ENCODE measurements at places on chromosomes 7 and 10. TPM values are rescaled to one million over a fixed set of nuclear protein-coding genes. Genes with fewer than 3 reads are reported as not detected.

DNA sequence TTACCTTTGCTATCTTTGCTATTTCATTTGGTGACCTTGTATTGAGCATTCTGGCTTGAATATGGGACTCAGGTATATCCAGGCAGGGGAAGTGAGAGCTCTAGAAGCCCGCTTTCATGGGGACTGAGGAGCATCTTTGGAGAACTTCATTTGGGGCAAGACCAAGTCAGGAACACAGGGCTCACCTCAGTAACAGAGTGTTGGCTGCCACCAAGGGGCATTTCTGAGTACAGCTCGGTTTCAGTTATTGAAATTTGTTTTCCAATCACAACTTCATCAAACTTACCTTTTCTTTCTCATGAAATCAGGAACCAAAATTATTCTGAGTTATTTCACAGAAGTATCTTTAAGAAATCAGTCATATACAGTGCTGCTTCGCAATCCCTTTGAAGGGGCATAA, 337.2 kb downstream of the C7orf25 start:
- H3K27me3 ChIP-seq, result no peaks in the 10 kb centered on the region

DNA sequence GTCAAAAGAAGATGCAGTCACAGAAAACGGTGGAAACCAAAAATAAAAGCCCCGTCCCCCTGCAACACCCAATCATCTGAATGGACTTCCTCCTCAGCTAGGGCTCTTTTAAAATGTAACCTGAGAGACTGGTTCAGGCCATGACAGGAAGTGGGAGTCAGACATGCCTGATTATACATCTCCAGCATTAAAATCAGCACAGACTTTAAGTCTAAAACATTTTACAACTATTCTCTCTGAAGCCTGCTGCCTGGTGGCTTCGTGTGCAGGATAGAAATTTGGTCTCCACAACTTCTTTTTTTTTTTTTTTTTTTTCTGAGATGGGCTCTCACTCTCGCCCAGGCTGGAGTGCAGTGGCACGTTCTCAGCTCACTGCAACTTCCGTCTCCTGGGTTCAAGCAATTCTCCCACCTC, 30.3 kb downstream of the HACD1 start:
- H3K27me3 ChIP-seq, result no peaks in the 10 kb centered on the region
- H3K36me3 ChIP-seq, result no peaks in the 10 kb centered on the region
- peaks cover 10% of the 10 kb centered on the region for H3K4me1 ChIP-seq
- no peak overlapping the region for H3K27ac ChIP-seq

GRCh38 chr10:12332572-12333379, 16.6 kb upstream of the CAMK1D start:
- H3K27me3 ChIP-seq, result no peaks in the 10 kb centered on the region
- no peak overlapping the region for H3K4me3 ChIP-seq
- no peak for DNase-seq

DNA sequence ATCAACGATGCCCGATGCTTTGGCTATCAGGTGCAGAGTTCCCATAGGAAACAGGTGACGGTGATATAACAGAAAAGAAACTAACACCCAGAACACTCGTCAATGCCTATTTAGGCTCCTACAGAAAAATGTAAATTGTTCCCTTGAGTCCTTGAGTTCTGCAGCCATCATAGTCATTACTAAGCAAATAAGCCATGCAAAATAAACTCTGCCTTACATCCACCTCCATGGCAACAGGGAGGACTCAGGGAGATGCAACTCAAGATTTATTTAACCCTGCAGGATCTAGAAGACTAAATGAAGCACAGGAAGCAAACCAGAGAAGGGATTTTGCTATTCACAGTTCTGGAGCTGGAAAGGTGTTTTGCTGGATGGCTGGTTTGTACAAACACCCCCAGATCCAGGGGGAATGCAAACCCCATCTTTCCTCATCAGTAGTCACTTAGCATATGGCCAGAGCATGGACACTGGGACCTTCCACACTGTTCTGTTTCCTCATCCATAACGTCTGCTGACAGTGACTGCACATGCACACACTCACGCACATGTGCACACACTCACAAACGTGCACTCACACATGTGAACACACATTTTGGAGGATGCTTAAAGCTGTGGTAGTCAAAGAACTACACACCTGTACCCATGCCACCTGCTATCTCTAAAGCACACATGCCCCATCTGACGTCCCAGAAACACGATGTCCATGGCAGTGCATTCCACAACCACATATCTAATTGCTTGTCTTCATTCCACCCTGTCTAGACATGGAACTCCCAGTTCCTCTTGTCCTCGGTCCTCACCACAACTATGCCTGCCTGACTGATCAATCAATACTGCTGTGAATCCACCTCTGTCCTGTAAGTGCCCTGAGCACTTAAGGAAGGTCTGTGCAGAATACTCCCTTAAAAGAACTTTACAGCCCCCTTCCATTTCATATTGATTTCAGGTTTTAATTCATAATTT, 178.2 kb downstream of the COBL start:
- no peaks in the 10 kb centered on the region for H3K36me3 ChIP-seq
- no peak for DNase-seq
- H3K27ac ChIP-seq, result no peak overlapping the region

DNA sequence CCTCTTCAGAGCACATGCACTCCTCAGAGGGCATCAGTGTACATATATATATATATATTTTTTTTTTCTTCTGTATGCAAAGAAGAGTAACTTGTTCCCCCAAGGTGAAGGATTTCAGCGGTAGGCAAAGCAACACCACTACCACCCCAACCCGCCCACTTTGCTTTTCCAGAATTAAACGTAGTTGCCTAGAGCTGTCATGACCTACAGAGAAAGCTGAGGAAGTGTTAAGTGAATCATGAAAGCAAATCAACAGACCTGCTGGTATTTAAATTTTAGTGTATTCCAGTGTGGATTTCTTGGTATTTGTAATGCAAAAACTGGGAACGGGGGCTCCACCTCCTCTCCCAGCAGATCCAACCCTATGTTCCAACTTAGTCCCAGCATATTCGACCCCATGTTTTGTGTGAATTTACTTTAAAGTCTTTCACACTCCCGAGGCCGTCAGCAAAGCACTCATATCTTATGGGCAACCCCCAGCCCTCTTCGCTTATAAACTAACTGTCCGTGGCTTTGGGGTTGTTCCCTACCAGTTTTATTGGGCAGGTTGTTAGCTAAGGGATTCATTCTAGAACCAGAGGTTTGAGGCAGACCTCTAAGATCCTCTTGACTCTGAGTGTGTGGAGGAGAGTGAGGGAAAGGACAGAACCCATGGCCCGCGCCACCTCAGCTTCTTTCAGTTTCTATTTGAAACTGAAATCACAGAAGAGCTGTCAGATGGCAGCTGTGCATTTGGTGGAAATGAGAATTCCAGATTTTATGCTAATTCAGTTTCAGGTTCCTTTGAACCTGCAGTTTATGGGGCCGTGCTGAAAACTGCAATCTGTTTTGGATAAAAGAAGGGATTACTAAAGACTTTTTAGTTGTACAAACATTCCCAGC, 450.2 kb upstream of the GALNT17 start:
- no peaks in the 10 kb centered on the region for H3K4me1 ChIP-seq
- no peak overlapping the region for H3K4me3 ChIP-seq
- H3K27ac ChIP-seq, result no peak overlapping the region
- no peak for DNase-seq

DNA sequence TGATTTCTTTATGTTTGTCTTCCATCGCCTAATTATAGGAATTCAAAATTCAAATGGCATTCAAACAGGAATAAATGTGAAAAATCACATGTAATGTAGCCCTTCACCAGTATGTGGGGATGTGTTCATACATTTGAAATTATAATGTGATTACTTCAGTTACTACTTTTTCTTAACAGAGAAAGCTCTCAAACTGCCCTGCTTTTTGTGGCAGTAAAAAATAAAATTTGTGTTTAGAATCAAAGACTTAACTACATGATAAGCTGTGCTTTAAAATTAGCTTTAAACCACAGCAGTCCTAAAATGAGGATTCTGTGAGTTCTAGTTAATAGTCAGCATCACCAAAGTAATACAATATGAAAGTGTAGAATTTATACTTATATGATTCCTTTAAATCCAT, 7.8 kb upstream of the HERC4 start:
- H3K36me3 ChIP-seq, result no peaks in the 10 kb centered on the region
- no peak overlapping the region for H3K4me3 ChIP-seq
- peak overlapping the region; percentile 34 for H3K27ac ChIP-seq
- no peaks in the 10 kb centered on the region for H3K27me3 ChIP-seq

GPRIN2 gene
- not detected for total RNA-seq

GRCh38 chr10:114800361-114800760, 21.2 kb upstream of the FHIP2A start:
- H3K36me3 ChIP-seq, result no peaks in the 10 kb centered on the region
- no peaks in the 10 kb centered on the region for H3K4me1 ChIP-seq

GRCh38 chr7:20238754-20239324, 21.7 kb upstream of the MACC1 start:
- no peaks in the 10 kb centered on the region for H3K36me3 ChIP-seq
- no peak overlapping the region for H3K27ac ChIP-seq

DNA sequence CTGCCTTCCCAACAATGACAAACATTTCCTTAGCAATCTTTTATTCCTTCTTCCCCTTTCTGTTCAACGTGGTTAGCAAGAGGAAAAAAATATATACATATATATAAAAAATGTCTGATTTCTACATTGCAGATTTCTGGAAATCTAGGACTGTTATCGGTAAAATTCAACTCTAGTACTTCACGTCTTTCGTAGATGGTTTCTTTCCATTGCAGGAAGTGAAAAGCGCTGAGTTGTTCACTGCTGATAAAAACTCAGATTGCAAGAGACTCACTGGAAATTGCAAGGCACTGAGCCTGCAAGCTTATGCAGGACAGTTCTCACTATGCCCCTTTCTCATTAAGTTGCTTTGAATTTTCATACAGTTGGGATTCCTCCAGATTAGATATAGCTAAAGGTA, 23.9 kb downstream of the KIN start:
- H3K27me3 ChIP-seq, result no peaks in the 10 kb centered on the region
- no peak overlapping the region for H3K4me3 ChIP-seq
- H3K36me3 ChIP-seq, result peaks cover 59% of the 10 kb centered on the region

GRCh38 chr7:96061009-96061408, 260.9 kb downstream of the SLC25A13 start:
- no peaks in the 10 kb centered on the region for H3K36me3 ChIP-seq
- no peaks in the 10 kb centered on the region for H3K27me3 ChIP-seq
- no peaks in the 10 kb centered on the region for H3K4me1 ChIP-seq
- H3K4me3 ChIP-seq, result no peak overlapping the region
- H3K27ac ChIP-seq, result no peak overlapping the region

RASSF4 gene
- total RNA-seq, result 0.71 TPM

BTBD16 gene
- total RNA-seq, result not detected

CPA2 gene
- total RNA-seq, result 0.26 TPM

DNA sequence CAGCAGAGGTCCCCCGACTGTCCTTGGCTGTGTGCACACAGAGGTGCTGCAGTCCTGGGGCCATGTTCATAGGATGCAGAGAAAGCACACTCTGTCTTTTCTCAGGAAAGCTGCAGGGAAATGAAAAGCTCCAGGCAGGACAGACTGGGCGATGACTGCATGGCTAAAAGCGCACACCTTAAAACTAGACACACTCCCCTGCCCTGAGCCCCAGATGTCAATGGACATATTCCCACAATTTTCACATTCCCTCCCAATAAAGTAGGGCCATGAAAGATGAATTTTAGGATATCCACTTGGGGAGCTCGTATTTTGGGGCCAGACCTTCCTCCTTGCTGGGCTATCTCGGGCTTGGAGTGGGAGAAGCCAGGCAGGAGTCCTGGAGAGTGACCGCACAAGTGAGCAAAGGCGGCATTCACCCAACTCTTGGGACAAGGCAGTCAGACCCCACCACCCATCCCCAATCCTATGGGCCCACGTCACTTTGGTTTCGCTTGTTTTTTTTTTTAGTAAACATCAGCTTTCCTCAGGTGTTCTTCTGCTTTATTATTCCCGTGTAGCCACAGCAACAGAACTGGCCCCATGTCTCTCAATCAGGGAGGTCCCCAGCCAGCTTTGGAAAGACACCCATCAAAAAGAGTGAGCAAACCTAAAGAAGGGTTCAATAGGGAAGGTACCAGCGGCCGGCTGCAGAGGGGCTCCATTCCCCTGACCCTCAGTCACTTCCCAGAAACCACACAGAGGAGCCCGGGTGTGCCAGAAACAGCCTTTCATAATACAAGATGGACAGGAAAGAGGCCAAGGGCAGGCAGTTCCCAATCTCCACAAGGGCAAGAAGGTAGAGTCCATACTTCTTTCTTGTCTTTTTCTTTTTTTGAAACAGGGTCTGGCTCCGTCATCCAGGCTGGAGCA, 12.7 kb downstream of the GPRIN2 start:
- no peaks in the 10 kb centered on the region for H3K36me3 ChIP-seq
- no peak for DNase-seq
- H3K4me3 ChIP-seq, result no peak overlapping the region
- peaks cover 5% of the 10 kb centered on the region for H3K27me3 ChIP-seq
- H3K4me1 ChIP-seq, result no peaks in the 10 kb centered on the region

TRIM50 gene
- total RNA-seq, result not detected

- H3K4me1 ChIP-seq, result no peaks in the 10 kb centered on the region
- H3K27me3 ChIP-seq, result no peaks in the 10 kb centered on the region
- DNase-seq, result no peak
- H3K27ac ChIP-seq, result no peak overlapping the region
- no peak overlapping the region for H3K4me3 ChIP-seq
These were observed 23.1 kb upstream of the XRCC2 start for GRCh38 chr7:152699079-152699478.

TBX20 gene
- 1.8 TPM for total RNA-seq

UBTD1 gene
- 4.2 TPM for total RNA-seq

GRCh38 chr7:50644114-50644513, 78.9 kb upstream of the DDC start:
- no peaks in the 10 kb centered on the region for H3K4me1 ChIP-seq
- H3K36me3 ChIP-seq, result no peaks in the 10 kb centered on the region
- H3K27me3 ChIP-seq, result peaks cover 6% of the 10 kb centered on the region

GARS1 gene
- 294 TPM for total RNA-seq

Measured in A673 (cell line).